Nucleus accumbens (tissue), 56 donors: ENCODE measurements at places on chromosomes 2 and 18.

- DNase-seq, result no peak
Measured at GRCh38 chr2:189304360-189304759, 124.8 kb upstream of the COL5A2 start.

- DNase-seq, result no peak
Measured at GRCh38 chr2:112154246-112155117, 16.3 kb downstream of the FBLN7 start.

GRCh38 chr2:223549215-223549614, 52.9 kb downstream of the SCG2 start:
- DNase-seq, result peak; percentile 4

- no peak for DNase-seq
Measured at GRCh38 chr2:28431741-28432140, 39.1 kb downstream of the FOSL2 start.

DNA sequence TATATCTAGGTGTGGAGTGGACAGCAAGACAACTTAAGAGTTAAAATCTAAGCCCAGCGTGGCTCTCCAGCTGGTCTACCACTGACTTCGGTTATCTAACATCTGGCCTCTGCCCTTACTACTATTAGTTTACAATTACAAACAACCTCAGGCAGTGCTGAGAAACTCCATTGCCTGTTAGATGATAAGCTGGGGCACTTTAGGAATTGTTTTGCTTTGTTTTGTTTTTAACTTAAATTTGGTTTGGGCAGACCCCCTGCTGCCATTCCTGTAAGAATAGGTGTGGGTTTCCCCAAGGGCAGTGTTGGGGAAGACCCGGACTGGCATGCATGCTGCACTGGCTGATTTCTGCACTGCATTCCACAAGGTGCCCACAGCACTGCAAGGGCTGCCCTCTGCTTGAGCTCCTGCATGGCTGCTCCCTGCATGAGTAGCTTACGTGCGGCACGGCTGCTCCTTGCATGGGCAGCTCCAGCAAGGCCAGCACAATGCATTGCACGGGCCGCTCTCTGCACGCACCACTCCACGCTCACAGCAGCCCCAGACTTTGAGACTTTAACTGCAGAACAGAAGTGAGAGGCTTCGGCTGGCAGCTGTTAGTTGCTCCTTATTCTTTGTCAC, 74.2 kb upstream of the SERTAD2 start:
- no peak for DNase-seq
